Cardiac fibroblast (primary cell): ENCODE measurements at places on chromosomes 6 and 20.

- no peak for DNase-seq
Measured at GRCh38 chr20:44811150-44811685, 872 bp upstream of the RIMS4 start.

- DNase-seq = no peak
Measured at GRCh38 chr6:44011350-44011920, 115.8 kb downstream of the MRPL14 start.

DNA sequence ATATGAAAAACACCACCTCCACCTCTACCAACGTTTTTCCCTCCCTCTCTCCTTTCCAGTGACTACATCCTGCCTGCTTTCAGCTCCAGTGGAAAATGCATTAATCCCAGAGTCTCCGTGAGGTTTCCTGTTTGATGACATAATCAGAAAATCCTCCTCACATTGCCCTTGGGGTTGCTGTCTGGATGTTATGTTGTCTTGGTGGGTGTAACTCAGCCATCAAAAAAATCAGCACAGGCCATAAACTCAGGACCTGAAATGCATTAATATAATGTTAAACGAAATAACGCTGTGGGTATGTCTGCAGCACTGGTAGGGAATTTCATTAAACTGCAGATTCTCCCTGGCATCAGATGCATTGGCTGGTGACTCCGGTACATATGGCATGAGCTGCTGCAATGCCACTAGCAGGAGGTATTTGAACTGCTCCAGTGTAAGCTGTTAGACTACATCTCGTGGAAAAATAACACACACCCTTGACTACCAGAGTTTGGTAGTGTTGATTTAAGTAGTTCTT, 297.8 kb downstream of the PRL start:
- DNase-seq = peak; percentile 68

- DNase-seq = no peak
Measured at GRCh38 chr6:25463441-25463840, 184.3 kb downstream of the CARMIL1 start.

- DNase-seq = peak; percentile 94
Measured at GRCh38 chr20:44736170-44737021, 9.3 kb upstream of the KCNK15 start.
